Renal pelvis (tissue), 12 donors: ENCODE measurements at places on chromosomes 13 and 19. TPM values are rescaled to one million over a fixed set of nuclear protein-coding genes. Genes with fewer than 3 reads are reported as not detected.

The S1PR5 gene
- polyA plus RNA-seq: 1.2 TPM

DNA sequence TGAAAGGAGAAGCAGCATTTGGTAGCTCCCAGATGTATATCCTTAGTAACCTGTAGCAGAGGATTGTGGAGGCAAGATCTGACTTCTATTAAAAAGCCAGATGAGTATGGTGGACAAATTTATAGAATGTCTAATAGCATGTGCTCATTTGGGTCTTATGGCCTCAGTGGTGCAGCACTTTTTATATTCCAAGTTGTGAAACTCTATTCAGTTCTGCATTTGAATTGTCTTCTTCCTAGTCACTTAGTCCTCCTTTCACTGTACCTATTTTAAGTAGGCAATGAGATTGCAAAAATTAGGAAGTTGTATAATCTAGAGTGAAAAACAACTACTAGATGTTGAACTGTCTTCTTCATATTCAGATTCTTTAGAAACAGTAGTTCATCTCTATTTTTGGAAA, 412.5 kb upstream of the PCDH9 start:
- DNase-seq: no peak

GRCh38 chr13:45333977-45334922, 6.7 kb downstream of the TPT1 start:
- no peak for DNase-seq

DNA sequence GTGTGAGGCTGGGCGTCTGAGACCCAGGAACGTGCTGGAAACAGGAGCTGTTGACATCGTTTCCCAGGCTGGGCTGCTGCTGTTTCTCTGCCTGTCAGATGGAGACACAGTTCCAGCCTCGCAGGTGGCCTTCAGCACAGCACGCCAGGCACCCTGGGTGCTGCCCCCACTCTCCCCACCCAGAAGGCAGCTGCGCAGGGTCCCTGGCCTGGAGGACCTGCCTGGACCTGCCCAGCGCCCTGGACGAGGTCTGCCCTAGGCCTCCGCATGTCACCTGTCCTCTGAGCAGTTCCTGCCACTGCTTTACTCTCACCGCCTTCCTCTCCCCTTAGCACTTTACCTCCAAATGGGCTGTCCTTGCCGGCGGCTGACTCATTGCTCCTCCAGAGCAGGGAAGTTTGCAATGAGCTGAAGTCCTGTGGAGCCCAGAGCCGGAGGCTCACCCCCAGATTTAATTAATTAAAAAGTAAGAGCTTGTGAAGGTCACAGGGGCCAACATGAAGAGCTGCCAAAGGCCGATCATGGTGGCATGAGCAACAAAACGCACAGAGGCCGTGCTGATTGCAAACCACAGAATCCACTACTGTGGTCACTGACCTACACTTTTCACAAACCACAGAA, 32.2 kb downstream of the C13orf46 start:
- DNase-seq: no peak

- DNase-seq: no peak
Measured at GRCh38 chr13:98892821-98893220, 85.0 kb downstream of the DOCK9 start.

The SIGLECL1 gene
- not detected for polyA plus RNA-seq

The FPR1 gene
- polyA plus RNA-seq: 1.5 TPM

DNA sequence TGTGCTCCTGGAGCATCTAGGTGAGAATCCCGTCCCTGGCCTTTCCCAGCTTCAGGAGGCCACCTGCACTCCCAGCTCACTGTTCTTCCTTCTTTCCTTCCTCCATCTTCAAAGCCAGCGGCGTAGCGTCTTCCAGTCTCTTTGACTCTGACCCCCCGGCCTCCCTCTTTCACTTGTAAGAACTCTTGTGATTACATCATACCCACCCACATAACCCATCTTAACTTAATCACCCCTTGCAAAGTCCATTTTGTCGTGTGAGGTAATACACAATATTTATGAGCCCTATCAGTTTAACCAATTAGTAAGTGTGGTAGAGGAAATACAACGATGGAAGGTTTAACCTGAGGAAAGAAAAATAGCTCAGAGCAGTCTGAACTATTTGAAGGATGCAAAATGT, 4.6 kb upstream of the CDC16 start:
- DNase-seq: no peak

- no peak for DNase-seq
Measured at GRCh38 chr13:35387682-35388250, 88.7 kb downstream of the MAB21L1 start.

- DNase-seq: no peak
Measured at GRCh38 chr19:3095441-3096191, 1.5 kb downstream of the GNA11 start.

GRCh38 chr13:110879482-110879881, 35.4 kb downstream of the ANKRD10 start:
- DNase-seq: no peak

The LIM2 gene
- 0.35 TPM for polyA plus RNA-seq

- DNase-seq: no peak
Measured at GRCh38 chr13:40302351-40302750, 364.1 kb downstream of the FOXO1 start.

The IRS2 gene
- polyA plus RNA-seq: 12.0 TPM

The LHB gene
- 0.71 TPM for polyA plus RNA-seq

- no peak for DNase-seq
Measured at GRCh38 chr13:98915981-98916380, 61.9 kb downstream of the DOCK9 start.

DNA sequence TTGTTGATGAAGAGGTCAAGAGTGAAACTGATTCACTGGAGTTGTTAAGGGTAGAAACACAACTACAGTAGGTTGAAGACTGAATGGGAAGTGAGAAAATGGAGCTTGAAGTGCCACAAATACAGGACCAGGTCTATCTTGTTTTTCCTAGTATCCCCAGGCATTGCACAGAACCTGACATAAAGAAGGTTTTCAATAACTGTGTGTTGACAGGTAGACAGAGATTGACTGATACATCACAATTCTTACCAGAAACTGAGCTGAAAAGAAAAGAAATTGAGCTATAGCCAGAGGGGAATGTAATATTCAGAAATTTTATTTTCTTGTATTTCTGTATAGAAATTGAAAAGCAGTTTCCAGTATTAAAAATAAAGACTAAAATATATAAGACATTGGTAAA, 767.7 kb downstream of the PCDH17 start:
- DNase-seq: no peak

The KLK15 gene
- polyA plus RNA-seq: not detected

DNA sequence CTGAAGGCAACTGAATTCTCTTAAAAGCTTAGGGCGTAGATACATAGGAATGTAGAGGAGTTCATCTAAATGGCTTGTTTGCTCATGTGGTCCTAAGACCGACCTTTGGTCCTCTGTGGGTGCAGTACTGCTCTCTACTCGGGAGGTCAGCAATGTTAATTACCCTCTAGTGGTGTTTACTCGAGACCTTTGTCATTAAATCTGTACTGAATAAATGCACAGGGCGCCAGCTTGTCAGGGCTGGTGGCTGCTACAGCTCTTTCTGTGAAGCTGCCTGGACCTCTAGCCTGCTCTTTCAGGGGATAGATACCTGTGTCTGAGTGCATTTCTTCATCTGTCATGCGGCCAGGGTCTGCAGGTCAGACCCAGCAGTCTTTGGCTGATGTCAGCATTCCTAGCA, 29.2 kb upstream of the MPHOSPH8 start:
- DNase-seq: no peak

GRCh38 chr19:17778251-17778967, 16.5 kb upstream of the B3GNT3 start:
- DNase-seq: no peak

The NLRP5 gene
- polyA plus RNA-seq: not detected

The TNNI3 gene
- polyA plus RNA-seq: 7.5 TPM

- no peak for DNase-seq
Measured at GRCh38 chr13:113927661-113928581, 46.0 kb downstream of the C13orf46 start.

GRCh38 chr13:79803296-79803695, 322.3 kb downstream of the NDFIP2 start:
- no peak for DNase-seq

- DNase-seq: no peak
Measured at GRCh38 chr19:46202426-46202825, 27.1 kb upstream of the IGFL1 start.

- DNase-seq: no peak
Measured at GRCh38 chr13:24038405-24038804, 122.1 kb upstream of the SPATA13 start.
